ENCODE measurements at places on chromosomes 11 and 22. TPM values are rescaled to one million over a fixed set of nuclear protein-coding genes. Genes with fewer than 3 reads are reported as not detected.

APOL3 gene
- polyA plus RNA-seq, result 4.2 TPM

PHETA2 gene
- polyA plus RNA-seq, result 10.6 TPM

CTNND1 gene
- 190 TPM for polyA plus RNA-seq

MS4A8 gene
- polyA plus RNA-seq, result not detected

CENPM gene
- polyA plus RNA-seq, result 5.1 TPM

RBM14 gene
- 25.0 TPM for polyA plus RNA-seq

XRCC6 gene
- 196 TPM for polyA plus RNA-seq

OR51B4 gene
- 0.67 TPM for polyA plus RNA-seq

KCNQ1OT1 gene
- 0.42 TPM for polyA plus RNA-seq

ACR gene
- polyA plus RNA-seq, result not detected

GRCh38 chr11:114836161-114836560, 157.8 kb downstream of the NXPE2 start:
- DNase-seq, result no peak

DNA sequence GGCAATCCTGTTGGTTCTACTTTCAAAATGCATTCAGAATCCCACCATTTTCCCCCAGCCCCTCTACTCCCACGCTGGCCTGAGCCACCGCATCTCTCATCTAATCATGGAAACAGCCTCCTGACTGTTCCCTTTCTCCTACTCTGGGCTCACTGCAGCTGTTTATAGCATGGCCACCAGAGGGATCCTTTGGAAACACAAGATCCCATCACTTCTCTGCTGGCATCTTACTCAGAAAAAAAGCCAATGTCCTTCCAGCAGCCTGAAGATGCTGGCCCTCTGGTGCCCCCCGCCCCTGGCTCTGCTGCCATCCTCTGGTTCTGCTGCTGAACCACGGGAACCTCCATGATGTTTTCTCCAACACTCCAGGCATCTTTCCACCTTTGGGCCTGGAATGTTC, 11.1 kb downstream of the MS4A8 start:
- no peak for DNase-seq

- no peak for DNase-seq
Observed at GRCh38 chr11:110737593-110737992, 25.4 kb upstream of the ARHGAP20 start.

DNA sequence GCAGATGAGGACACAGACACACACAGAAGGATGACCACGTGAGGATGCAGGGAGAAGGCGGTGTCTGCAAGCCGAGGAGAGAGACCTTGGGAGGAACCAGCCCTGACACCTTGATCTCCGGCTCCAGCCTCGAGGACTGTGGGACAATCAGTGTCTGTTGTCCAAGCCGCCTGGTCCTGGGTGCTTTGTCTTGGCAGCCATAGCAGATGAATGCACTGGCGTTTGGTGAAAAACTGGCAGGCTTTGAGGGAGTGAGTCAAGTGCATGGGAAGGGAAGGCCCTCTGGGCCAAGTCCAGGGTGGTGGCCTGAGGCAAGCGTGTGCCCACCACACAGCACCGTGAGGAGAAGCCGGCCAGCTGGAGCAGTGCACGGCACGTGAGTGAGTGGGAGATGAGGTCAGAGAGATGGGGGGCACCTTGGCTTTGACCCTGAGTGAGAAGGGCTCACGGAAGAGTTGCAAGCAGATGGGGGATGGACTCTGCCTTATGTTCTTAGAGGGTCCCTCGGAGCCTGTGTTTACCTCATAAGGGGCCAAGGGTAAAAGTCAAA, 12.4 kb upstream of the BRSK2 start:
- no peak for DNase-seq

DNA sequence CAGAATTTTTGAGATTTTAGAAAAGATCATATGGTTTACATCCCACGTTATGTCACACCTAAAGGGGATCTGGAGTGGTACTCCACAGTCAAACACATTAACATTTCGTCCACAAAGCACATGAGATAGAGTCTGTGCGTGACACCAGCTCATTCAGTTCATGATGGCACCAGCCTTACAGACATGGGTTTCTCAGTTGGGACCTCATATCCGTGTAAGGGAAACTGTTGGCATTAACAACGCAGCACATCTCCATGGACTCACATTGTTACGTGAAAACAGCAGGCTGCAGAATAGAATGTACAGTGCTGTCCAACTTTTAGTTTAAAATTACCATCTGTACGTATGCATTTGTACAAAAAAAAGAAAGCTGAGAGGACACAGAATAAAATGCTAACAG, 14.0 kb downstream of the RIC8A start:
- DNase-seq, result no peak

GRCh38 chr11:113387605-113388211, at the start of gene ANKK1:
Gene ANKK1, plus strand, starts transcription at chr11:113387779. Its CDS starts 106 bp downstream, at chr11:113387885.
- no peak for DNase-seq

DNA sequence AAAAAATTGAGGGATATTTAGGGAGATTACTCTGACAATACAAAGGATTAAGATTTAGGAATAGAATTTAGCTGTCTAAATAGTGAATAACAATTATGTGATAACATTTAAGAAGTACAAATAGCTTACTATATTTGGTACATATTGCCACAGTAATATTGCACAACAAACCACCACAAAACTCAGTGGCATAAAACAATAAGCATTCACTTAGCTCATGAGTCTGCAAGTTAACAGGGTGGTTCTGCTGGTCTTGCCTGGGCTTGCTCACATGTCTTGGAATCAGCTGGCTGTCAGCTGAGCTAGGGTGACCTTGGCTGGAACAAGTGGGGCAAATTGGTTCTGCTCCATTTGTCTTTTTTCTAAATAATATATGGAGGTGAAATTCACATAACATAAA, 115.1 kb downstream of the DCDC1 start:
- no peak for DNase-seq

DNA sequence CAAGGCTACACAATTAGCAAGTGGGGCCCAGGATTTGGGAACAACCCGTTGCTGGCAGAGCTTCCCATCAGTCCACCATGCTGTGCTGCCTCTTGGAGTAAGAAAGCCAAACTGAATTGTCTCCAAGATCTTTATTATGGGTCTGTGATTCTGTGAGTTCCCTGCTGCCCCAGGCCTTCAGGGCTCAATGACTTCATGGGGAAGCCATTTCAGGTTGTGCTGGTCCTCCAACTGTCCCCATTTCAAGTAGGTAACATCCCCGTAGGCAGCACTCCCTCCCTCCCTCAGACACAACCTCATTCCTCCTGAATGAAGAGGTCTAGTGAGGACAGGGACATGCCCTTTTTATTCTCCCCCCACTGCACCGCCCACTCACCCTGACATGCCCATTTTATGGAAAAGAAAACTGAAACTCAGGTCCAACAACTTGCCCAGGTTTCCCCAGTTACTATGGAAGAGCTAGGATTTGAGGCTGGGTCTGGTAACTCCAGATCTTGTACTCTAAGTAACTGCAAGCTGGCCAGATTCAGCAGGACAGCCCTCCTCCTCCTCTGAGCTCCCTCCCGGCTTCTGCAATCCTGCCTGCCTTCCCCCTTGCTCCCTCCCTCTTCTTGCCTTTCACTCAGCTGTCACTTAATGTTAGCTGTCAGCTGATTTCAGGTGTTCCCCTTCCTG, 8.2 kb upstream of the YWHAH start:
- DNase-seq, result no peak

GRCh38 chr11:67351275-67352005, 1.9 kb downstream of the POLD4 start:
- DNase-seq, result peak; percentile 62

DNA sequence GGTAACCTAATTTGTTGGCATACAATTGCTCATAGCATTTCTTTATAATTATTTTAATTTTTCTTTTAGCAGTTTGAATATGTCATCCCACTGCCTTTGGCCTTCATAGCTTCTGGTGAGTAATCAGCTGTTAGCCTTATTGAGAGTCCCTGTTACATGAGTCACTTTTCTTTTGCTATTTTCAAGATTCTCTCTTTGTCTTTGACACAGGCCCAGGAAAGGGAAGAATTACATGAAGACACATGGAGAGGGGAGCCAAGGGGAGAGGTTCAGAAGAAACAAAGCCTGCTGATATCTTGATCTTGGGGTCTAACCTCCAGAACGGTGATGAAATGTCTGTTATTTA, 418.2 kb downstream of the METTL15 start:
- DNase-seq, result no peak

DNA sequence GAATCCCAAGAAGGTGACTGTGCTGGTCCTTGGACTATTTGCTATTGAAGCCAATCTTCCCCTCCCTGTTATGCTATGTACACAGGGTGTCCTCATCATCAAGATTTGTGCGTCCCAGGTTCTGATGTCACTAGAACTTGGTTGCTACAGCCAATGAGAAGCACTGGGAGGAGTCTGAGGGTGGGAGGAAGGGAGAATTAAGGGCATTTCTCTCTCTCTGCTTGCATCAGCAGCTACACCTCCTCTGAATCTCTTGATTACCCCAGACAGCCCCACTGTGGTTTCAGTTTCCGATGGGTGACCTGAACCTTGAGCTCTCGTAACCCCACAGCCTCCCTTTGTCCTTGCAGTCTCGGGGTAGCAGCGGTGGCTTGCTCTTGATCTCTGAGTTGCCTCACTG, 212.4 kb upstream of the SESN3 start:
- DNase-seq, result no peak

- no peak for DNase-seq
Observed at GRCh38 chr22:42719656-42720262, 911 bp downstream of the A4GALT start.

DNA sequence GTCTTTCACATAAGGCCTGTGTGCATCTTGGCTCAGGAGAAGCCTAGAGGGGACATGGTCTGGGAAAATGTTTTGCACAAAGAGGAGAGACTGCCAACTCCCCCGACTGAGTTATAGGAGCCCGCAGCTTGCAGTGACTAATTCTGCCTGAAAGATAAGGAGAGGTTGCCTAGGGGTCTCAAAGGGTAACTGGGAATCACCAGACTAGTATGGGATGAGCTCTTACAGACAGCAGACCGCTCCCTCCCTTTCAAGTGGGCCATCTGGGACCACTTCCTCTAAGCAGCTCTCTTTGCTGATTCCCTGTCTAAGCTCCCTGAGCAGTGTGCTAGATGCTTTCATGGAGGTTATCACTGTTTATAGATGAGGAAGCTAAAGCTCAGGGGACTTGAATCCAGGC, 105.1 kb downstream of the TENM4 start:
- no peak for DNase-seq

DNA sequence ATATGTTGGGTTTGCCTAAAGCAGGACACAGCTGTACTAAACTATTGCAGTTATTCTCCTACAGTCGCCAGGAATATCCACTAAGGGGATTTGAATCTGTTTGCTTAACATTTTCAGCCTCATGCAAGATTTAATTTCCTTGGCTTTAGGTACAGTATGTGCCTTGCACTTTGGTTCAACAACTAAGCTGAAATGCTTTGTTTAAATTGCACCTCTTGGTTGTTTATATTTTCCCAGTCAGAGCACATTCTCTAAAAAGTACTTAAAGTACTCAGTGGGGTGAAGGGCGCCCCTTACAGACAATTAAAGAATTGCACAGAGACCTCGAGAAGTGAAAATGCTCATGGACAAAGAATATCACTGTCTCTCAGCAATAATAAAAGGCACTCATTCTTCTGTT, 107.8 kb upstream of the MTNR1B start:
- DNase-seq, result no peak

GRCh38 chr22:19819208-19819910, 35.3 kb downstream of the GNB1L start:
- DNase-seq, result no peak
